ENCODE measurements at places on chromosomes 6 and 20.

DNA sequence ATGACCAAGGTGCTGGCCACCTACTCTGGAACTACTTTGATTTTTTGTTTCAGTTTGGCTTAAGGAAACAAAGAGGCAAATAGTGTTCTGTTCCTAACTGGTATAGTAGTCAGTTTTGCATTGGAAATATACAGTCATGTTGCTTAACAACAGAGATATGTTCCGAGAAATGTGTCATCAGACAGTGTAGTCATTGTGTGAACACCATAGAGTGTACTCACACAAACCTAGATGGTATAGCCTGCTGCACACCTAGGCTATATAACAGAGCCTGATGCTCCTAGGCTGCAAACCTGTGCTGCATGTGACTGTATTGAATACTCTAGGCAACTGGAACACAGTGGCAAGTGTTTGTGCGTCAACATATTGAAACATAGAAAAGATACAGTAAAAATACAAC, 80.4 kb downstream of the ARID1B start:
- no peak for DNase-seq

GRCh38 chr20:677957-678356, 2.4 kb upstream of the SCRT2 start:
- DNase-seq = no peak

GRCh38 chr6:69917834-69918233, 51.5 kb downstream of the COL19A1 start:
- DNase-seq = no peak

GRCh38 chr6:129469070-129469662, 240.8 kb downstream of the ARHGAP18 start:
- DNase-seq = no peak

Data from hindlimb muscle (tissue), 1 donor.